Adrenal gland (tissue), 19 donors: ENCODE measurements at places on chromosomes 4 and X. TPM values are rescaled to one million over a fixed set of nuclear protein-coding genes. Genes with fewer than 3 reads are reported as not detected.

DNA sequence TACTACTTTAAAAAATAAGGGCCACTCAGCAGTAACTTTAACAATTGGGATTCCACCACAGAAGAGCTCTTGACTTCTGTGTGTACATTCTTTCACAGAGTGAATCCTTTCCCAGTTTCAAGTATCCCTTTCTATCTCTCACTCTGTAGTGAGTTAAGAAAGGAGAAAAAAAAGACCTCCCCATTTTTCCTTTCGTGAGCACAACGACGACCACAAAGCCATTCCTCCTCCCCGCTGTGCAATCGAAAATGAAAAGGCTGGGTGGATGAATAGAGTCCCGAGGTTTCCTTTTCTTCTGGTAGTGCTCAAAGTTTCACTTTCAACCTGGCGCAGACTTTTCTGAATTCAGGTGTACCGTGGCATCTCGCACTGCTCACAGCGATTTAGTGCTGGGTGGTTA, 58.0 kb downstream of the TAB3 start:
- no peaks in the 10 kb centered on the region for H3K27me3 ChIP-seq
- H3K4me3 ChIP-seq: no peak overlapping the region
- no peak overlapping the region for H3K27ac ChIP-seq
- DNase-seq: no peak

- H3K36me3 ChIP-seq: no peaks in the 10 kb centered on the region
- no peak overlapping the region for H3K4me3 ChIP-seq
- H3K27ac ChIP-seq: no peak overlapping the region
- no peaks in the 10 kb centered on the region for H3K4me1 ChIP-seq
- no peaks in the 10 kb centered on the region for H3K27me3 ChIP-seq
These were observed 15.5 kb downstream of the NAT8L start for GRCh38 chr4:2074588-2074987.

DNA sequence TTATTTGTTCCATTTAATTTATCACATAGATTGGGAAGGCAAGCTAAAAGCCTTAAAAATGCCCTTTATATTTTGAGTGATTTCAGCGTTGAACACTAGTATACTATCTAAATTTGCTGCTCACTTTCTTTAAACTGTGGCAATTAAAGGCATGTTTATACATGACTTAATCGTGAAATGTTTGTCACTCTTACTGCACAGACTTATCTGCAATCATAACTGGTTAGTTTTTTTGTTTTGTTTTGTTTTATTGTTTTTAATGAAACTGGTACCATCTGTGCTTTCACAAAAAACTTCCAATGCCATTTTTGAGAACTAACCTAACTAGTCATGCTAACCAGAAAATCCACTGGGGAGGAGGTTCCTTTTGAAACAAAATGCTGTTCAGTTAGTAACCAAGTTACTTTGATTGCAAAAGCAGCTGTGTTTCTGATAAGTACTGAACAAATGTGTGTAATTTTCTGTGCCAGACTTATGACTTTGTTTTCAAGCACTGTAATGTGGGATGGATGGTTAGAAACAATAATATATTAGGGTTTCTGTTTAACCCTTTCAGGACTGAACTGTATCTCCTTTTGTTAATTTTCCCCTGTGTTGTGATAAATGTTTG, 56.1 kb downstream of the CCKAR start:
- H3K4me3 ChIP-seq: no peak overlapping the region
- no peak for DNase-seq
- H3K4me1 ChIP-seq: no peaks in the 10 kb centered on the region
- H3K36me3 ChIP-seq: peaks cover 17% of the 10 kb centered on the region
- no peak overlapping the region for H3K27ac ChIP-seq

GRCh38 chr4:18033111-18034085, 11.8 kb upstream of the LCORL start:
- no peaks in the 10 kb centered on the region for H3K4me1 ChIP-seq
- H3K27me3 ChIP-seq: no peaks in the 10 kb centered on the region
- H3K27ac ChIP-seq: no peak overlapping the region
- no peak overlapping the region for H3K4me3 ChIP-seq

GRCh38 chr4:98689507-98690174, 31.2 kb upstream of the TSPAN5 start:
- H3K27ac ChIP-seq: no peak overlapping the region
- H3K27me3 ChIP-seq: no peaks in the 10 kb centered on the region
- H3K4me3 ChIP-seq: no peak overlapping the region
- no peak for DNase-seq
- no peaks in the 10 kb centered on the region for H3K4me1 ChIP-seq
- H3K36me3 ChIP-seq: no peaks in the 10 kb centered on the region

DNA sequence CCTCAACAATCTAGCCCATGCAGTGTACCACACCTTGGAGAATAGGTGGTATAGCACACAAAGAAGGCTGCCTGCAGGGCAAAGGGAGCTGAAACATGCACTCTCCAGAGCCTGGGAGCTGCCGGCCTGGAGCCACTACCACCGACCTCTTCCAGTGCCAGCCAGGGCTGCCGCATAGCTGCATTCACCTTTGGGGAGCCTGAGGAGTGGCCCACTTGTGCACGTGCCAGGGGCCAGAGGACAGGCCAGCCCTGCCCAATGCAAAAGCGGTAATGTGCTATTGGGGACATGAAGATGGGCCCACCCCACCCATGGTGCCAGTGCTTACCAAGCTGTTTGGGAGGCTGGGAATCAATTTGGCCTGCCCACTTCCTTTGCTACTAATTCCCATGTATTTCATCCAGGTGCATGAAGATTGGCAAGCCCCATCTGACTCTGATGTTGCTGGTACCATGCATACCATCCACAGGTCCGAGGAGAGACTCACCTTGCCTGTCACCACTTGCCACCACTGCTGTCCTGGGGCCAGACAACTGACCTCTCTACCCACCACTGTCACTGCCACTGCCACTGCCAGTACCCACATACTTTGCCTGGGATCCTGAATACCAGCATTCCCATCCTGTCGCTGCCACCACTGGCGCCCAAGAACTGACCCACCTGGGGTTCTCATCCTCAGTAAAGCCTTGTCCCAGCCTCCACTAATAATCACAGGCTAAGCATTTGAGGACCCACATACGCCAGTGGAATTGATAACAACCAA, 506.9 kb downstream of the MAGEB5 start:
- no peaks in the 10 kb centered on the region for H3K4me1 ChIP-seq
- H3K27ac ChIP-seq: no peak overlapping the region
- no peak overlapping the region for H3K4me3 ChIP-seq
- peaks cover 5% of the 10 kb centered on the region for H3K27me3 ChIP-seq
- no peak for DNase-seq

DNA sequence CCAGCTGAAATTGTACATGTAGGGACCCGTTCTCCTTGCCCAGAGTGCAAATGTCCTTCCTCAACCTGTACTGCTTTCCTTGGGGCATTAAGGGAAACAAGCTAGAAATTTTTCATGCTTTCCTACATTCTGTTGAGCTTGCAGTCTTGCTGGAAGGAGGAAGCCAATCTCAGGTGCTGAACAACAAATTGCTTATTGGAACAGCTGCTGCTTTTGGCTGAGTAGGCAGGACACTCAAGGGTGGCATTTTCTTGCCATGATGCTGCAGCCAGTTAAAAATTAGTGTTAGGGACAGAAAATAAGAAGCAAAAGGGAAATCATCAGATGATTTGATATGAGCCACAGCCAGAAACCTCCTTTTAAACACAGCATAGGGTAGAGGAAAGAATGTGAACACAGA, 223.7 kb downstream of the QDPR start:
- no peaks in the 10 kb centered on the region for H3K27me3 ChIP-seq
- H3K4me1 ChIP-seq: no peaks in the 10 kb centered on the region
- no peak for DNase-seq
- H3K4me3 ChIP-seq: no peak overlapping the region
- H3K27ac ChIP-seq: no peak overlapping the region

DNA sequence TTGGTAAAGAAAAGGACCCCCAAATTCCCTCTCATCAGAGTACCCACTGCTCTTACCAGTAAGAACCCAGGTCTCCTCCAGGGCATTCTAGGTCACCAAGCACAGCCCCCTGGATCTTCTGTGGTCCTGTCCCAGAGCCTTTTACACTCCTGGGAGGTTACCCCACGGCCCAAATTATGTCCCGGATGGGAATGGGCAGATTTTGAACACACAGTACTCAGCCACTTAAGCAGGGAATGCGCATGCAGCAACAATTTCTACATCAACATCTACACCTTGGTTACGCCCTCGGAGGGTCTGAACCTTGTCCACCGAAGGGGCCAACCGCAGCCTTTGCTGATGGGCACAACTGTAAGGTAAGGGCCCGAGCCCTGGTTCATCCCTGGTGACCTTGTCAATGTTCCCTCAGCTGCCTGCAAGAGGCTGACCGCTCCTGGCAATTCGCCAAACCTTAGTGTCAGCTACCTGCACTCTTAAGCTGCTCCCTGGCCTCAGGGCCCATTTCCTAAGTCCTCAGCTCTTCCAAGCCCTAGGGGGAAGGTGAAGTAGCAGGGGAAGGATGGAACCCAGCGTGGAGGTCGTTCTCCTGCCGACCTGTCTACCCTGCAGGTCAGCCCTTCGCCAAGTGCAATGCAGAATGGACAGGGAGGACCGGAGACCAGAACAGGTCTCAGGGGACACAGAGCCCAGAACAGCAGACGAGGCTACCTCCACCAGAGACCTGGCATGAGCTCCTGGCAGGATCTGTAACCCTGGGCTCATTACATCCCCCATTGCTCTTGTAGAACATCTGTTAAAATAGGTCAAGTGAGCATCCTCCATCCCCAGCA, 5.9 kb downstream of the TIMP1 start:
- peak; percentile 31 for DNase-seq
- no peaks in the 10 kb centered on the region for H3K27me3 ChIP-seq
- H3K36me3 ChIP-seq: peaks cover 11% of the 10 kb centered on the region

- no peaks in the 10 kb centered on the region for H3K4me1 ChIP-seq
- H3K27ac ChIP-seq: no peak overlapping the region
These were observed 26.0 kb downstream of the SMIM43 start for GRCh38 chr4:121738780-121739535.

DNA sequence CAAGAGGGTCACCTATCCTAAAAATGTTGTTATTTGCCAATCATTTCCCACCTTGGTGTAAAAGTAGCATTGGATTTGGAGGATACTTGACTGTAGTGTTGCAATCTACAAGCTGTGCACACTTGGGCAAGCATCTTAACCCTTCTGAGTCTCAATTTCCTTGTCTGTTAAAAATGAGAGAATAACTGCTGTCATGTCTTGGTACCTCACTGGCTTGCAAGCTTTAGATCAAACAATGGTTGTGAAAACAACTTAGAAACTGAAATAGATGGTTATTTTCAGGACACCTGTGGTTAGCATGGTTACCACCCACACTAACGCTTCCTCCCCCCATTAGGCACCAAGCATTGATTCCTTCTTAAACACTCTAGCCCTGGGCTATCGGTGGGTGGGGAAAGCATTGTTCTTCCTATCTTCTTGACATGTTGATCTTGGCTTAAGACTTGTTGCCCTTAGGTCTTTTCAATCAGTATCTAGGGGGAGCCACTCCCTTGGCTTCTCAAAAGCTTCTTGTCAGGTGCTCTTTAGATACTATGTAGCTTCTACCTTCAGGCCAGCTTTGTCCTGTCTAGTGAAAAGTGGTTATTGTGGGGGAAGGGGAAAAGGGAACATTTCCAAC, 10.6 kb upstream of the AMOT start:
- no peak for DNase-seq
- H3K27me3 ChIP-seq: peaks cover 5% of the 10 kb centered on the region
- H3K36me3 ChIP-seq: no peaks in the 10 kb centered on the region
- H3K27ac ChIP-seq: no peak overlapping the region
- H3K4me3 ChIP-seq: no peak overlapping the region
- no peaks in the 10 kb centered on the region for H3K4me1 ChIP-seq

DNA sequence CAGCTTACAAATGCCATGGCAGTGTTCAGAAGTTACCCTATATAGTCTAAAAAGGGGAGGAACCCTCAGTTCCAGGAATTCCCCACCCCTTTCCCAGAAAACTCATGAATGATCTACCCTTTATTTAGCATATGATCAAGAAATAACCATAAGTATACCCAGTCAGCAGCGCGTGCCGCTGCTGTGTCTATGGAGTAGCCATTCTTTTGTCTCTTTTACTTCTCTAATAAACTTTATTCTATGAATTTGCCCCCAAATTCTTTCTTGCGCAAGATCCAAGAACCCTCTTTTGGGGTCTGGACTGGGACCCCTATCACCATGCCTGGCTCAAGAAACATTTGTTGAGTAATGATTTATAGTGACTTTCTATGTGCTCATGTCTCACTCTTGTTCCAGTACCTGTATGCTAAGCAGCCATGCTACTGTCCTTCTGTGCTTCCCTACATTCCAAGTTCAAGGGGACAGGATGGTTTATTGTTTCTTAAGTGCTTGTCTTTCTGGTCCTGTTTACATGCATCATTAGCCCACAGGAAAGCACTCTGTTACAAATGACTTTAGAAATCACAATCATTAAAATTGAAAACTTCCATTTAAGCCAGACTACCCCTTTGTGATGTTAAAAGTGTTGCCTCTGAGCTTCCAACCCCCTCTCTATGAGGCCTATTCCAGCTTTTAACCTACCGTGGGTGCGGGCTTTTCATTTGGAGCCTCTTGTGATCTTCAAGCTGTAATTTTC, 63.4 kb upstream of the S100G start:
- DNase-seq: no peak
- peaks cover 3% of the 10 kb centered on the region for H3K36me3 ChIP-seq
- no peaks in the 10 kb centered on the region for H3K27me3 ChIP-seq
- no peaks in the 10 kb centered on the region for H3K4me1 ChIP-seq
- H3K4me3 ChIP-seq: no peak overlapping the region

DNA sequence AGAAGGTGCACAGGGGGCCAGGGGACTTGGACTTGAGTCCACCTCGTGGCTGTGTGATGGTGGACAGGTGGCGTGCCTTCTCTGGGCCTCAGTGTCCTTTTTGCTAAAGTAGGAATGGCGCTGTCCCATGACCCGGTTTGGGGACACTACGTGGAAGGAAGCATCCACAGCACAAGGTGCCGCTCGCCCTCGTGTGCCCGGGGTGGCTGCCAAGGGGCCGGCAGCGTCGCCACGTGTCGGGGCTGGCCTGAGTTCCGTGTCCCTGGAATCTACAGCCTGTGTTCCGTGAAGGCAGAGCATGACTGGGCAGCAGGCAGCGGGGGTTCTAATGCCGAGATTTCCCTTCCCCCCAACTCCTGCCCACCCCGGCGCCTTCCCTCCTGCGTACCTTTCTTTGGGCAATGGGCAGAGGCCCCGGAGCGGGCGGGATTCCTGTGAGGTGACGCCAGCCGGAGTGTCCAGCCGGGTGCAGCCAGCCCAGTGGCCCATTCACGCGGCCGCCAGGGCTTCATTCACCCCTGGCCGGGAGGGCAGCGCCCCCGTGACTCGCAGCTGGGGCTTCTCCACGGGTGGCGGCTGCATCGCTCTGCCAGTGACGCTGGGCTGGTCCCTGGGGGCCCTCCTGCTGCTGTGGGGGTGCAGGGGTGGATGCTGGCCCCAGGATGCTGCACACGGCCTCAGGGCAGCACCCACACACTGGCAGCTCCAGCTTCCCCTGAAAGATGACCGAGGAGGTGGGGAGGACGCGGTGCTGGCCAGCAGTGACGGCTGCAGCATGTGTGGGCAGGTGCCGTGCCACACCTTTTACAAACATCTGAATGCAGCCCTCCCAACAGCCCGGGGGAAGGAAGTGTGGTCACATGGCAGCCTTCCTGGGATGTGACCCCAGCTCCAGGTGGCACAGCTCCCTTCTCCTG, 21.2 kb downstream of the DOK7 start:
- no peak for DNase-seq
- H3K36me3 ChIP-seq: no peaks in the 10 kb centered on the region
- peaks cover 26% of the 10 kb centered on the region for H3K27me3 ChIP-seq
- no peak overlapping the region for H3K4me3 ChIP-seq
- H3K27ac ChIP-seq: no peak overlapping the region

GRCh38 chrX:128816919-128817318, 706.4 kb downstream of the SMARCA1 start:
- no peaks in the 10 kb centered on the region for H3K36me3 ChIP-seq
- H3K4me1 ChIP-seq: no peaks in the 10 kb centered on the region

Gene ATOH1
- total RNA-seq: not detected

Gene TRAPPC11
- 56.9 TPM for total RNA-seq

Gene XAGE1B
- total RNA-seq: not detected

Gene PGAM4
- total RNA-seq: not detected

Gene ZNF674
- 3.7 TPM for total RNA-seq

Gene FAM47A
- not detected for total RNA-seq
